CD4-positive, alpha-beta T cell treated with Interleukin-6 for 4 hours (primary cell): ENCODE measurements at places on chromosomes 1 and 21.
A peak's percentile ranks its signal among the peaks of the same experiment; 100 is the strongest.

GRCh38 chr1:70140343-70140742 is 65.0 kb downstream of the LRRC40 start:
- DNase-seq: no peak

- peak; percentile 30 for DNase-seq
These were observed 183.4 kb downstream of the ZNF281 start for GRCh38 chr1:200226268-200226968.

DNA sequence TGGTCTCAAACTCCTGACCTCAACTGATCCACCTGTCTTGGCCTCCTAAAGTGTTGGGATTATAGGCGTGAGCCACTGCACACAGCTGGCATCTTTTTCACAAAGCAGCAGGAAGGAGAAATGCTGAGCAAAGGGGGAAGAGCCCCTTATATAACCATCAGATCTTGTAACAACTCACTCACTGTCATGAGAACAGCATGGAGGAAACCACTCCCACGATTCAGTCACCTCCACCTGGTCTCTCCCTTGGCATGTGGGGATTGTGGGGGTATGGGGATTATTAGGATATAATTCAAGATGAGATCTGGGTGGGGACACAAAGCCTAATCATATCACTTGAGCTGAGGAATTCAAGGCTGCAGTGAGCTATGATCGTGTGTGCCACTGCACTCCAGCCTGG is 3.0 kb upstream of the MFSD2A start:
- no peak for DNase-seq

GRCh38 chr1:246893191-246893939 is 38.4 kb downstream of the AHCTF1 start:
- DNase-seq: no peak

DNA sequence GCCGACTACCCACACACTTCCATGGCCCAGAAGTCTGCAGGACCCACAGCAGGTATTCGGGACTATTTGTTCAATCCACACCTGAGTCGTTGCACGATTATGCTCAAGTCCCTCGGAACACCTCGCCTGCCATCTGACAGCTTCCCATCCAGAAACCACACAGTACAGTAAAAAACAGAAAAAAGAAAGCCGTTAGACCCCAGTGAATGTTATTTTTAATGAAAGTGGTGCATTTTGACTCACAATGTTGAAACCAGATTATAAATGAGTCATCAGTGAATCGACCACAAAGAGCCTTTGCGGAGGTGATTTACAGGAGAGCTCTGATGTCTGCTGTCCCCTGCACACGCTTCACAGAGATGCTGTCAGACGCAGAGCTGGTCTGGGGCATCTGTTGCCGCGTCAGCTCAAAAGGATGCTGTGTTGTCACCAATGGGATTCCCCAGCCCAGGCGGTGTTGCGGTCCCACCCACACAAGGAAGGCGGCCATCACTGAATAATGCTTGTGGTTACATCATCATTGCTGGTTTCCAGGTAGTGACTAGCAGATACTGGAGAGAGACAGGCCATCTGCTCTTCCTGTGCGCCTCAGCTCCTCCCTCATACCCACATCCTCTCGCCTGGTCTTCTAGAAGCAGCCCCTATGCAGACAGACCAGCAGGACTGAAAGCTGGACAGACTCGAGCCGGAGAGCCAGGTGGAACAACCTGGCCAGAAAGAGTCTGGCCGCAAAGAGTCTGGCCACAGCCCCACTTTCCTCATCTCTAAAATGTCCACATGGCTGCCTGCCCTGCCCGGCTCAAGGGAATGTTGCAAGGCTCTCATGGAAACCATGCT is 116.8 kb downstream of the TOMM20 start:
- peak; percentile 95 for DNase-seq

GRCh38 chr1:203558064-203558760 is 64.3 kb downstream of the OPTC start:
- DNase-seq: no peak

- no peak for DNase-seq
These were observed 79.7 kb upstream of the MARK1 start for GRCh38 chr1:220448217-220448616.

- DNase-seq: no peak
These were observed 18.9 kb downstream of the LDLRAD2 start for GRCh38 chr1:21830792-21831453.

DNA sequence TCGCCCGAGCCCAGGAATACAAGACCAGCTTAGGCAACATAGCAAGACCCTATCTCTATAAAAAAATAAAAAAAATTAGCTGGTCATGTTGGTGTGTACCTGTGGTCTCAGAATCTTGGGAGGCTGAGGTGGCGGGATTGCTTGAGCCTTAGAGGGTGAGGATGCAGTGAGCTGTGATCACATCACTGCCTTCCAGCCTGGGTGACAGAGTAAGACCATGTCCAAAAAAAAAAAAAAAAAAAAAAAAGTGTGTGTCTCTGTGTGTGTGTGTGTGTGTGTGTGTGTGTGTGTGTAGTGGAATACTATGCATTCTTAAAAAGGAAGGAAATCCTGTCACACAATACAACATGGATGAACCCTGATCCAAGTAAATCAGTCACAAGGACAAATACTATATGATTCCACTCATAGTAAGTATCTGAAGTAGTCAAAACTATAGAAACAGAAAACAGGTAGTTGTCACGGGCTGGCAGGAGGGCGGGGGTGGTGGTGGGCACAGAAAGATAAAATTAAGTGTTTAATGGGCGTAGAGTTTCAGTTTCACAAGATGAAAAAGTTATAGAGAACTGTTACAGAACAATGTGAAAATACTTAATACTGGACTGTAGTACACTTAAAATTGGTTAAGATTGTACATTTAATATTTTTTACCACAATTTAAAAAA is 47.8 kb downstream of the SELENOF start:
- no peak for DNase-seq

DNA sequence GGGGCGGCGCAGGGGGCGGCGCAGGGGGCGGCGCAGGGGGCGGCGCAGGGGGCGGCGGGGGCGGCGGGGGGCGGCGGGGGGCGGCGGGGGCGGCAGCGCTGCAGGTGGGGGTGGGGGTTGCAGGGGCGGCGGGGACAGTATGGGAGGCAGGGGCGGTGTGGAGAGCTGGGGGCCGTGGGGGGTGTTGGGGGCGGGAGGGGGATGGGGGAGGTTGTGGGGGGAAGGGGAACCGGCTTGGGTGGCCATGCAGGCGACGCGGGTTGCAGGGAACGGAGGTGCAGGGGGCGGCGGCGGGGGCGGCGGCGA is 13.0 kb upstream of the SLC19A1 start:
- DNase-seq: no peak

GRCh38 chr1:92831368-92831761 is 475 bp upstream of the RPL5 start:
- no peak for DNase-seq

- DNase-seq: no peak
These were observed 160.2 kb downstream of the TOMM20 start for GRCh38 chr1:234968451-234968850.

GRCh38 chr1:180643693-180644092 is 11.9 kb downstream of the XPR1 start:
- DNase-seq: no peak

GRCh38 chr1:160520999-160521398 is 2.1 kb downstream of the SLAMF6 start:
- peak; percentile 14 for DNase-seq

DNA sequence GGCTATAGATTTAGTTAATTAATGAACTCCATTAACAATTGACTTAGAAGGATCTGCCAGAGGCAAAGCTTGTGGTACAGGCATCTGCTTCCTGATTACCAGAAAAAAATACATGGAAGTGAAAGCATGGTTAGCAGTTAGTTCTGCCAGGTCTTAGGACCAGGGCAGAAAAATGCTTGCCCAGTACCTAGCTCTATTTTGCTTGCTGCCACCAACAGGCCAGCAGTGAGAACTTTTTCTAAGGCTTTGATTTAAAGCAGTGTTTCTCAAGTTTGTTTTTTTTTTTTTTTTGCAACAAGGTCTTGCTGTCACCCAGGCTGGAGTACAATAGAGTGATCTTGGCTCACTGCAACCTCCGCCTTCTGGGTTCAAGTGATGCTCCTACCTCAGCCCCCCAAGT is 16.4 kb upstream of the MTF1 start:
- no peak for DNase-seq

DNA sequence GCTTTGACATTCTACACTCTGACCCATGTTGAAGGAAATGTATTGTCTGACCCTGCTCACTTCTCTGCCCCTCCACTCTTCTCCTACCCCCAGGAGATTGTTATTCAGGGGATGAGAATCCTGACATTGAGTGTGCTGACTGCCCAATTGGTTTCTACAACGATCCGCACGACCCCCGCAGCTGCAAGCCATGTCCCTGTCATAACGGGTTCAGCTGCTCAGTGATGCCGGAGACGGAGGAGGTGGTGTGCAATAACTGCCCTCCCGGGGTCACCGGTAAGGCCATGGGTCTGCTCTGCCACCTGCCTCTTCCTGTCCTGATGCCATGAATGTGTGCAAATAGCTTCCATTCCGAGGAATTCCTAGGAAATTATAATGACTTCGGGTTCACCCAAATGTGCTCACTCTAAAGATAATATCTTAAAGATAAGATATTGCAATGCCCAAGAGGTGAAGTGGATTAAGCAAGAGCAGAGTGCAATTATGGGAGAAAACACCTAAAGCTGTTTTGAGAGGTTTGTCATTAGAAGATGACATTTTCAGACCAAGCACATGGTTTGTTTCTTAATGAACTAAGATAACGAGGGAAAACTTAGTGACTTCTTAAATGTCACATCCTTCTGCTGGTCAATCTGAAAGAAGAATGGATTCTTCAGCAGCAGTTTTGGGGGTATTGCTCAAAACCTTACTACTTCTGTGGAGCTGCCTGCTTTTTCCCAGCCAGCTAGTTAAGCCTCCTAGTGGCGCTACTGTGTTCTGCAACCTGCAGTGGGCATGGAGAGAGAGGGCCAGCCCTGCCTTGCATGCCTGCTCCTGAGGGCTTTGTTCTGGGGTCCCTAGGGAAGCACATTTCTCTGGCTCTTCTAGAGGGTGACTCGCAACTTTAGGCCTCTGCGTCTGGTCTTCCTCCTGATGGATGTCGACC is 41.6 kb downstream of the LAMC2 start:
- peak; percentile 33 for DNase-seq

- DNase-seq: no peak
These were observed 10.8 kb downstream of the RPS6KA1 start for GRCh38 chr1:26540351-26540750.

DNA sequence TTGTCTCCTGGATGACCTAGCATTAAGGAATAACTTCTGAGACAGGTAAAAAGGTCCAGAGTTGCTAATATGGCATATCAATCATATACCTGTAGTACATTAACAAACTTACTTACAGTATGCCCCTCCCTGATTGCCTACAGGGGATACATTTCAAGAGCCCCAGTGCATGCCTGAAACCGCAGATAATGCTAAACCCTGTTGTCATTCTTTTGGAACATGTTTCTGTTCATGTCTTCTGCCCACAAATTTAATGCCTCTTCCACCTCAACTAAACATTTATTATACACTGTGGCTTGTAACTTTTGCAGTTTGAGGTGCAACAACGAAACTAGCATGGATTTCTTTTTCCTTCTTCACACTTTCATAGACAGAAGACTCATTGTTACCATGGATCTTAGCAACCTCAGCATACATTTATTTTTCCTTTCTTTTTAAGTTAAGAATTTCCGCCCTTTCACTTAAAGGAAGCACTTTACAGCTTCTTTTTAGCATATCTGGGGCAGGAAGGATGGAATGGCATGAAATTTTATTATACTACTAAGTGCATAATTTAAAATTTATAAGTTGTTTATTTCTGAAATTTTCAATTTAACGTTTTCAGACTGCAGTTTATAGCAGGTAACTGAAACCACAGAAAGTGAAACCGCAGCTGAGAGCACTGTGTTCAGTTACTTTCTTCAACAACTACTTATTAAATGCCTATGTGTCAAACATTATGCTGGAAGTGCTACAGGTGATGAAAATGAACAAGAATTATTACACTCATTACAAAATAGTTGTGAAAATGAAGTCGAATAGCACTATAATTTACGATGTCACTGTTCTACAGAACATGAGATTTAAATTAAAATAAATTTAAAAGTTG is 25.3 kb downstream of the F13B start:
- no peak for DNase-seq

DNA sequence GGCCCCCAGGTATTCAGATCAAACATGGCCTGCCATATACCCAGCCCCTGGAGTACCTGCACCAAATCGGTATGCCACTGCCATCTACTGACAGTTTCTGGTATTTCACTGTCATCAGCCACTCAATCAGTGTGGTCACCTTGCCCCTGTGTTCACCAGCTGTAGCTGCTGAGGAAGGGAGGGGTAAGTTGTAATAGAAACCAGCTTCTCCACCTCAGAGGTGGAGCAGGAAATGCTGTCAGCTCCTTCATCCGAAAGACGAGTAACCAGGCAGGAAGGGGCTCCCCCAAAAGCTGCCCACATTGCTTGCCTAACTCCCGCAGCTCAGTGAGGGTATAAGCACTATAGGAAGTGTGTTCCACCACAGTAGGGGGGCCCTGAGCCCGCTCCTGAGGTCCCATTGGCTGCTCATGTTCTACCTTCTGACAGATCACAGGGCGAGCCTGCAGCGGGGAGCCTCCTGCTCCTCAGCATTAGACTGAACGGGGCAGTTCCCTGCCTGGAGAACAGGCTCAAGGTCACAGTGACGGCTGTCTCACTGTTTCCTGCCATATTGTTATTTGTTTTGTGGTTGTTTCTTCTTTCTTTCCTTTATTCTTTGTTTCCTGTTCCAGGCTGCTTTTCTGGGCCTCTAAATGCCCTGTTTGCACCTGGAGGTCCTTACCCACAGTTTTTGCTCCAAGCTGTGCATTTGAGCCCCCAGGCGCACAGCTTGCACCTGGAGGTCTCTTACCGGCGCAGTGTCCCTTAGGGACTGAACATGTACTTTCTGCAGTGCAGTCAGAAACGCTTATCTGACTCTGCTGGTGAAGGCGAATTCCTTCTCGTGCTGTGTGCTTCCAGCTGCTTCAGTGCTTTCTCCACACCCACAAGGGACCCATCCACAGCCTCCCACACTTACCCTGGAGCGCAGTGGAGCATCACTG is 1638.3 kb downstream of the MRPL39 start:
- DNase-seq: peak; percentile 75

GRCh38 chr1:106621853-106622252 is 434.6 kb upstream of the PRMT6 start:
- DNase-seq: no peak

DNA sequence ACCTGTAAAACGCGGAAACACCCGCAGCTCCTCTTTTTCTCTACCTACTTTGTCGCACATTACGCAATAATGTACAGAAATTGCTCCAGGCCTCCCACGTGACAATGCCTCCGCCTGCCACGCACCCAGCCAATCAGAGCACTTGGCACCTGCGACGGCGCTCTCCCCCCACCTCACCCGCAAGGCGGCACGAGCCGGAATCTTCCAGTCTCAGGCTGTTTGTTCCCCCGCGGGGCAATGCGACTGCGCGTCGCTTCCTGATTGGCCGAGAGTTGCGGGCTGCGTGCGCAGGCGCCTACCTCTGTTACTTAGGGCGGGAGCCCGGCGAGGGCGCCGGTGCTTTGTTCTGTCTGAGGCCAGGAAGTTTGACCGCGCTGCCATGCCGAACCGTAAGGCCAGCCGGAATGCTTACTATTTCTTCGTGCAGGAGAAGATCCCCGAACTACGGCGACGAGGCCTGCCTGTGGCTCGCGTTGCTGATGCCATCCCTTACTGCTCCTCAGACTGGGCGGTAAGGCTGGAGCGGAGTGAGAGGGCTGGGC is at the start of gene MAEL:
MAEL (plus strand) TSS at position 307 of the 542 bp plus-strand sequence; CDS start at position 380, 73 bp downstream.
- DNase-seq: no peak
